ENCODE measurements at places on chromosomes 7 and 10.
A peak's percentile ranks its signal among the peaks of the same experiment; 100 is the strongest.

- no peak for DNase-seq
Observed at GRCh38 chr10:13102002-13102794, 2.2 kb downstream of the OPTN start.

DNA sequence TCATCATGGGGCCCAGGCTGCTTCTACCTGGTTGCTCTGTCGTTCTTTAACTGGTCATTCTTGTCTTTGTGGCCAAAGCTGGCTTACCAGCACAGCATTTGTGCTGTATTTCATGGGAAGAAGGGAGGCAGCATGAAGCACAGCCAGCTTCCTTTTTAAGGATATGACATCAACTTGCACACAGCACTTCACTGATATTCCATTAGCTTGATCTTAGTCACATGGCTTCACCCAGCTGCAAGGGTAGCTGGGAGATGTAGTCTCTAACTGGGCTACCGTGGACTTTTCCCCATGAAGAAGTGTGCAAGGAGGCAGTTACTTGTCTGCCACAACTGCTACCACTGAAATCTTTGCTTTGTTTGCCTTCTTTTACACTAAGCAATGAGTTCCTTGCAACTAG lies 525.2 kb downstream of the LRMDA start:
- DNase-seq = no peak

DNA sequence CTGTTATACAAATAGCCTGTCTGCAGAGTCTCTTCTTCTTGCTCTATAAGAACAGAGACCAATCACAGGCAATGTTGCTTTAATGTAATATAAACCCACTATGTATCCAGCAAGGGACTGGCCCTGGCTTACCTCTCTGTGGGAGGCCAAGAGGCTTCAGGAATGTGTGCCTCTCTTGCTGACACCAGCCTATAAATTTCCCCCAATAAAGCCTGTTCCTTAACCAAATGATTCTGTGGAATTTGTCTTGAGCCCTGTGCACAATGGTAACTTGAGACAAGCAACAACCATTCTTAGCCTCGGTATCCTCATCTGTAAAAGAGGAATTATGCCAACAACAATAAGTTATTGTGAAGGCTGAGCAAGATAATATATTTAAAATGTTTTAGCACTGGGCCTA lies 563.7 kb downstream of the GRM8 start:
- no peak for DNase-seq

GRCh38 chr10:78570633-78571235 lies 498.0 kb upstream of the ZMIZ1 start:
- no peak for DNase-seq

- DNase-seq = no peak
Observed at GRCh38 chr7:151405588-151405987, 4.2 kb downstream of the WDR86 start.

- DNase-seq = no peak
Observed at GRCh38 chr10:108439397-108439796, 1274.9 kb upstream of the SORCS1 start.

- peak; percentile 11 for DNase-seq
Observed at GRCh38 chr7:139358541-139359365, 941 bp upstream of the LUC7L2 start.

DNA sequence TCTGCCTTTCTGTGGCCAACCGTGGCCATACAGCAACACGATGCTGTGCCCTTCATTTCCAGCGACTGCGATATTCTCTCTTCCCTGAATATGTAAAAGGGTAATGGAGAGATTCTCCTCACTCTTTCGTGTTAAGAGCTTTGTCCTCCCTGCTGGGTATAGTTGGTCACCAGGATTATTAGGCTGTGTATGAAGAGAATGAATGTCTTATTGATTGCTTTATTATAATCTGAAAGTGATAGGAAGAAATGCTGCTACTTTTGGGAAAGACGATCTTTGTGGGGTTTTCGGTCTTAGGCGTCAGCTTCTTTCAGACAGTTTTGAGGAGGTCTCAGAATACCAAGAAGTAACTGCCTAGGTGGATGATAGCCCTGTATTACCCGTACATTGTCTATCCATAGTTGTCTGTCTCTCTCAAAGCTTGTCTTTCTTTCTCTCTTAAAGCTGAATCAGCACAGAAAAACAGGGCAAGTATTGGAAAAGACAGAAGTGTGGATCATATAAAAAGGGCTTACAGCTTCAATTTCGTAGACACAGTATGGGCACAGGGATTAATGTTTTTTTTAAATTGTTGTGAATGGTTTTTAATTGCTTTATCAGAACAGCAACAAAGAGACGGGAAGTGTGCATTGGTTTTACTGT lies 1.2 kb downstream of the AHCYL2 start:
- DNase-seq = no peak

- no peak for DNase-seq
Observed at GRCh38 chr7:134874407-134874806, 95.0 kb downstream of the CALD1 start.

- DNase-seq = no peak
Observed at GRCh38 chr10:128324058-128324827, 198.0 kb upstream of the MKI67 start.

DNA sequence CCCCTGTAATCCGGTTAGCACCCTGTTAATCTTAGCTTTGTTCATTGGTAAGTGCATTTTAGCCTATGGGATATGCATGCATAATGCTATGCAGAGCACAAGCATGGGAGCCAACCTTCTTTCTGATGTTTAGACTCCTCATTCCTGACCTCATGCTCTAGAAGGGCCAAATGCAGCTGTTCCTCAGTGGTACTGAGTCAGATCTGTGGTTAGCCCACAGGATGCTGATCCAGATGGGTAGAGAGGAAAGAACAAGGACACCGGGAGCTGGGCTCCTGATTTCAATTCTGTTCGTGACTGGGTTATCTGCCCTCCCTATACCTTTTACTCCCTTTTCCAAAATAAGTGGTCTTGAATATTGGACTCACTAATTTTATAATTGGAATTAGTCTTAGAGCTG lies 31.7 kb upstream of the C10orf90 start:
- DNase-seq = no peak

GRCh38 chr7:91249506-91250233 lies 14.6 kb upstream of the FZD1 start:
- no peak for DNase-seq

GRCh38 chr7:51634025-51634424 lies 317.4 kb upstream of the COBL start:
- DNase-seq = no peak

DNA sequence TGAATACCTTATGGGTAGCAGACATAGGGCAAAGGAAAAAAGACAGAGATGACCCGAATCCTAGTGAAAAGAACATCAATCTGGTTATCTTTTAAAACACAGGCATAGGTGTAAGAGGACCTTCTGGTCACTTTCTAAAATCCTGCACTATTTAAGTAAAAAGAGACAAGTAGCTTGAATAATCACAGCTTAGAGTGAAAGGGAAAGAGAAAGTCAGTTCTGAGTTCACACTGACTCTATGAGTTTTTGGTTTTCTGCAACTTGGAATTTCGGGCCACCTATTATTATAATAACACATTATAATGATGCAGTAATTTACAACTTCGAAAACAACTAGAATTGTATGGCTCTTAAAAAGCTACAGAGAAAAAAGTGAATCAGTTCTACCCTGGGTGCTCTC lies 247.8 kb downstream of the DOCK4 start:
- DNase-seq = no peak

DNA sequence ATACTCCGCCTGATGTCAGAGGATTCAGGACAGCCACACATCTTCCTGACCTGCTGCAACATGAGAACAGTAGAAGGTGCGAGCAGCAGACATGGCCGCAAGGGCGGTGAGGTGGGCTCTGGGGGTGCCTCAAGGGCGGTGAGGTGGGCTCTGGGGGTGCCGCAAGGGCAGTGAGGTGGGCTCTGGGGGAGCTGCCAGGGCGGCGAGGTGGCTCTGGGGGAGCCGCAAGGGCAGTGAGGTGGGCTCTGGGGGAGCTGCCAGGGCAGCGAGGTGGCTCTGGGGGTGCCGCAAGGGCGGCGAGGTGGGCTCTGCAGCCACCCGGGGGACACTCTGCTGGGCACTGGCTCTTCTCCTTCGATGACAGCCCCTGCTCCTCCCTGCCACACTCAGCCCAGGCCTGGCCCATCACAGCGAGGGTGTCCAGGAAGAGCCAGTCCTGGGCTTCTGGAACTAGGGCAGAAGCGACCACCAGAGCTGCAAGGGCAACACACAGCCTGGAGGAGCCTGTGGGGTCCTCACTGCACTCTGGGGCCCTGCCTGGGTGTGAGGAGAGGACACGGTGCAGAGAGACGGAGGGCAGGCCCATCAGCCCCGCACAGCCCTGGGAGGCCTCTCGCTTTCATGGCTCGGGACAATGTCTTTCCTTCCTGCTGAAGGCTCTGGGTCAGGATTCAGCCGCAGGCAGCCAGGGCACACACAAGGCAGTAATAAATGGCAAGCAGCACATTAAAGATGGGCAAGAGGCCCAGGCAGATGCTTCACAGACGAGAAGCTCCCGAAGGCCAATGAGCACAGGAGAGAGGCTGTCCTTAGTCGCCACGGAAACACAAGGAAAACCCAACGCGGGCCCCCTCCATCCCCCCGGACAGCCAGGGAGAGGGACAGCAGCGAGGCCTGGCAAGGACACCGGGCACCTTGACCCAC lies 42.5 kb downstream of the STK32C start:
- DNase-seq = peak; percentile 33

DNA sequence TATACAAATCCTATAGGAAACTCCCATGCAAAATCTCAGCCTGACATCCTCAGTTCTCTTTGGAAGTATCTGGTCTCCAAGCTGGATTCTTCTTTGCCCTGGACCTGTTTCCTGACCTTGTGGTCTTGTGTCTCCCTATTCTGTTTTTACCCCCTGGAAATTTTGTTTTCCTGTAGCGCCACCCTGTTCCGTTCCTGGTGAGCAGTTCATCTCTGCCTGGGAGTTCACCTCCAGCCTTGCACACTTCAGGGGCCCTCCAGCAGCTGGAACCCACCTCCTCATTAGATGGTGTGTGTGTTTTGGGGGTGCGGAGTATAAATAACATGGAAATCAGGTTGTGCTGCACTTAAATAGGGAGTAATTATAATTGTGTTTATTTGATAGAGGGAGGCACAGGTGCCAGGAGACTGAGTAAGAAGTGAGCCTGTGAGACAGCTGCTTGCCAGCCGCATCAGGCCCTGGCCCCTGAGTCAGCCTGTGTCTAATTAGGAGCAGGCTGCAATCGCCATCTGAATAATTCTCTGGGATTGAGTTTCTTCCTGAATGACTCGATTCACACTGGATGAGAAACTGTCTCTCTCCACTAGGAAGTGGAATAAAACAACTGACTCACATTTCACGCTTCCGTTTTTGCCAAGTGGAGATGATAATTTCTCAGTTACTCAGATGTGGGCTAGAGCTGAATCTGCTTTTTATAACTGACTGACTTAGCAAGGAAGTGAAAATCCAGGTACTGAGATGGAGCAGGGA lies 69.4 kb upstream of the HECTD2 start:
- peak; percentile 93 for DNase-seq

- DNase-seq = no peak
Observed at GRCh38 chr10:4136121-4136520, 351.1 kb upstream of the KLF6 start.

- DNase-seq = no peak
Observed at GRCh38 chr7:28142650-28143049, 37.9 kb downstream of the JAZF1 start.

- DNase-seq = no peak
Observed at GRCh38 chr10:117241541-117242462, 888 bp downstream of the SLC18A2 start.

GRCh38 chr7:86788948-86789347 lies 145.2 kb downstream of the GRM3 start:
- no peak for DNase-seq

- no peak for DNase-seq
Observed at GRCh38 chr7:51309361-51310130, 7.1 kb downstream of the COBL start.

- no peak for DNase-seq
Observed at GRCh38 chr10:111116762-111117445, 40.1 kb downstream of the ADRA2A start.

GRCh38 chr10:98264378-98265065 lies 3.5 kb downstream of the LOXL4 start:
- DNase-seq = no peak

GRCh38 chr7:158633055-158633956 lies 45.7 kb upstream of the PTPRN2 start:
- no peak for DNase-seq

- DNase-seq = no peak
Observed at GRCh38 chr10:83592337-83592935, 546.9 kb upstream of the GHITM start.

GRCh38 chr7:93226310-93226709 lies at the start of gene HEPACAM2:
Gene HEPACAM2 (minus strand): TSS chr7:93226469.
- no peak for DNase-seq

GRCh38 chr7:124308384-124308783 lies 275.5 kb upstream of the TMEM229A start:
- no peak for DNase-seq

- peak; percentile 30 for DNase-seq
Observed at GRCh38 chr10:35464825-35465456, 128.6 kb downstream of the CCNY start.

- DNase-seq = no peak
Observed at GRCh38 chr10:61439058-61439609, 14.0 kb downstream of the TMEM26 start.

GRCh38 chr10:77111611-77112550 lies 525.7 kb downstream of the KCNMA1 start:
- peak; percentile 58 for DNase-seq

- DNase-seq = no peak
Observed at GRCh38 chr10:21297603-21298383, 227.7 kb downstream of the SKIDA1 start.

GRCh38 chr7:42483886-42484285 lies 246.9 kb upstream of the GLI3 start:
- no peak for DNase-seq

GRCh38 chr7:28466885-28467284 lies 54.6 kb downstream of the CREB5 start:
- no peak for DNase-seq

- DNase-seq = no peak
Observed at GRCh38 chr7:139117599-139118233, 8.2 kb upstream of the ZC3HAV1 start.

DNA sequence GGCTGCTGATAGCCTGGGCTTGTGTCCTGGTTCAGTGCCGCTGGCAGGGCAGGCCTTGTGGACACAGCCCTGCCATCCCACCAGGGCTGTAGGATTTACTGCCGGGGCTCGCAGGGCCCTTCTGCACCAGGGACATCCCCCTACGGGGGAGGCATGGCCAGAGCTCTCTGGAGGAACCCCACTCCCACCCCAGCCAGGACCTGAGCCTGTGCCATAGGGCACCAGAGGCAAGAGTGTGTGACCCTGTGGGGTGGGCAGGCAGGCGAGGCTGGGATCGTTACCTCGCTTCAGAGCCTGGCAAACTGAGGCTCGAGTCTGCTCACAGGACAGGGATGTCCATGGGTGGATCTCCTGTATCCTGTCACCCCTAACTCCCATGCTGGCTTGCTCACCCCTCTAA lies 2.6 kb downstream of the LDB3 start:
- no peak for DNase-seq
